ENCODE measurements at places on chromosomes 7 and 10.

DNA sequence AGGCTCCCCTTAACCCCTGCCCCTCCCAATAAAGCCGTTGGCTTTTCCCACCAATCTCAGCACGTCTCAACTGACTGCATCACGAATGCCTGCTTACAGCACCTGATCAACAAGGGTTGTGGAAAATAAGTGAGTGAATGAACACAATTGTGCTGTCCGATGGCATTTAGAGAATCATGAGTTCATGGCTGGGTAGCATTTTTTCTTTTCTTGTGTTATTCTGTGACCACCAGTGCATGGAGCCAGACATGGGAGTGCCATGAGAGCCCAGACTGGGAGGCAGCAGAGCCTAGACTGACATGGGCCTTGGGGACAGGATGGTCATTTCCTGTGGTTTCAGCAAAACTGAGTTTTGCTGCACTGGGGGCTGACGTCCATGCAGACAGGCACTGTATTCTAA lies 254.1 kb upstream of the IGFBP3 start:
- no peak for DNase-seq

GRCh38 chr10:99619090-99619800 lies 994 bp downstream of the SLC25A28 start:
- DNase-seq, result no peak

DNA sequence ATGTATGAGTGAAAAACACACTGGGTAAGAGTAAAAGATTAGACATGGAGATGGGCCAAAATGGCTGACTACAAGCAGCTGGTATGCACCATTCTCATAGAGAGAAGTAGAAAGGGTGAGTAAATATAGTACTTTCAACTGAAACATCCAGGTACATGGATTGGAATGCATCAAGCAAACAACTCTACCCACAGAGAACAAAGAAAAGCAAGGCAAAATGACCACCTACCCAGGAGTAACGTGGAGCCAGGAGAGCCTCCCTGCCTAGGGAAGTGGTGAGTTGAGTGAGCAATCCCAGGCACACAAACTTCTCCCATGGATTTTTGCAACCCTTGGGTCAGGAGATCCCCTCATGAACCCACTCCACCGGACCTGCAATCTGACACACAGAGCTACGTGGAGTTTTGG lies 212.8 kb downstream of the PTN start:
- DNase-seq, result no peak

GRCh38 chr7:155803418-155804376 lies 8.6 kb downstream of the SHH start:
- DNase-seq, result no peak

DNA sequence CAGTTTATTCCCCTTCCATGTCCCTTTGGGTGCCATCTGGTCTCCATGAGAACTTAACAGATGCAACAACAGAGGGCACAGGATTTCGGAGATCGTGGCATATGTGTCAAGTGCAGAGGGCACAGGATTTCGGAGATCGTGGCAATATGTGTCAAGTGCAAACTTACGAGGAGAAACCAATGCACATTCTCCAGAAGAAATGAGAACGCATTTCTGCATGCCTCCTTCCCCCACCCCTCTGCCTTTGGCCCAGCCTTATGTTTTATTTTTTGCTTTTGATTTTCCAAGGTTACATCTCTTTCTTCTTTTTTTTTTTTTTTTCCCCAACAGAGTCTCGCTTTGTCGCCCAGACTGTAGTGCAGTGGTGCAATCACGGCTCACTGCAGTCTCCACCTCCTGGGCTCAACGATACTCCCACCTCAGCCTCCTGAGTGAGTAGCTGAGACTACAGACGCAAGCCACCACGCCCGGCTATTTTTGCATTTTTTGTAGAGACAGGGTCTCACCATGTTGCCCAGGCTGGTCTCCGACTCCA lies 586 bp upstream of the ANKRD26 start:
- DNase-seq, result no peak

DNA sequence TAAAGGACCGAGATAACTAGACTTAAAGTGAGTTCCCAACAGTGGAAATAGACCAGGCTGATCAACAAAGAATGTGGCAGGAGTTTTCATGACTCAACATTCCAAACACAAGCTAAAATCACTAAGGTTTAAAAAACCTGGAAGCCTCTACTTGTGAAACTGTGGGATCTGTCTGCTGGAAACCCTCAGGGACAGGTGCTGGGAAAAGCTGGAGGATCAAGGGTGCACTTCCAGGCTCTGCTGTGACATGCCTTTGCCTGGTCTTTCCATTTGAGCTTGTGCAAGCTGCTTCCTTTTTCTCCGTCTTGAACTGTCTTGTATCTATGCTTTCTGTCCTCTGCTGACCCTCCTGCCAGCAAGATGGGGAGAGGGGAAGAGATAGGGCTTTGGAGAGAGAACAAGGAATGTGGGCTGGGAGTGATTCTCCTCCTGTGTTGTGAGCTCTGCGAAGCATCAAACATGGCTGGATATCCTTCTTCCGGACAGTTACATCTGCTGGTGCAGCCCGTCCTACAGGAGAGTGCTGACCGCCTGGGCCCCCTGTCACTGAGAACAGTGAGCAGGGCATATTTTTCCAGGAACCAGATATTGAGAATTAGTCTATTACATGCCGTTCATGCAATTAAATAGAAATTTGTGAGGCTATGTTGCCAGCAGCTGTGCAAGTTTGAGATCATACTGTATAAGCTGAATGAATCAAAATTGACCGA lies 25.5 kb downstream of the ARHGAP22 start:
- no peak for DNase-seq

- no peak for DNase-seq
These were observed 51.2 kb upstream of the SORCS1 start for GRCh38 chr10:107215681-107216080.

GRCh38 chr10:28839600-28840007 lies 162.3 kb downstream of the BAMBI start:
- no peak for DNase-seq

GRCh38 chr10:34163075-34163905 lies 651.8 kb downstream of the PARD3 start:
- DNase-seq, result no peak

- no peak for DNase-seq
These were observed 157.3 kb downstream of the CACNA2D1 start for GRCh38 chr7:82286096-82286797.

DNA sequence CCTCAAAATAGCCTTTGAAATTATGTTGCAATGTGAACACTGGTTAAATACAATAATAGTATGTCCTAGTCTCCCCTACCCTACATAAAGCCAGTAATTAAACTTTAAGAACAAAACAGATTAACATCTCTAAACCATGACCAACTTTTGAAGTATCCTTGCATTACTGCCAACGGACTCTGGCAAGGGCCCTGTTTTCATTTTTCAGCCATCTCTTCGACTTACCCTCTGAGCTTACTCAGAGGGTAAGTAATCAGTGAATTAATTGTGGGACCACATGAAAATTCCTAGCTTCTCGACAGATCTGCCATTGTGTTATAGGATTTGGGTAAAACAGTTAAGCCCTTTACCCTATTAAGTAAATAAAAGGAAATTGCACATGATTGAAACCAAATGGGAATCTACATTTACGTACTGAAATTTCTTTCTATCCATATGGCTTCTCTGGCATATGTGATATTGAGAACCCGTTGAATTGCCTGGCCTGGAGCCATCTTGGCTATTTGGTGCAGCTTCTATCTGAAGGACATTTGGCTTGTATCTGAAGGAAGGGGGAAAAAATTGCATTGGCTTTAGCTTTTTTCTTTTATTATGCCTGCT lies 39.6 kb downstream of the DYNC1I1 start:
- no peak for DNase-seq

GRCh38 chr7:22996470-22996869 lies 17.5 kb downstream of the HYCC1 start:
- no peak for DNase-seq

- DNase-seq, result no peak
These were observed 111.7 kb downstream of the GPR26 start for GRCh38 chr10:123777881-123778280.

GRCh38 chr10:114541081-114541796 lies 116.8 kb downstream of the ABLIM1 start:
- no peak for DNase-seq

- DNase-seq, result no peak
These were observed 1.8 kb downstream of the ZMYND11 start for GRCh38 chr10:137031-137430.

- DNase-seq, result no peak
These were observed 83.1 kb upstream of the MPP7 start for GRCh38 chr10:28385748-28386502.

DNA sequence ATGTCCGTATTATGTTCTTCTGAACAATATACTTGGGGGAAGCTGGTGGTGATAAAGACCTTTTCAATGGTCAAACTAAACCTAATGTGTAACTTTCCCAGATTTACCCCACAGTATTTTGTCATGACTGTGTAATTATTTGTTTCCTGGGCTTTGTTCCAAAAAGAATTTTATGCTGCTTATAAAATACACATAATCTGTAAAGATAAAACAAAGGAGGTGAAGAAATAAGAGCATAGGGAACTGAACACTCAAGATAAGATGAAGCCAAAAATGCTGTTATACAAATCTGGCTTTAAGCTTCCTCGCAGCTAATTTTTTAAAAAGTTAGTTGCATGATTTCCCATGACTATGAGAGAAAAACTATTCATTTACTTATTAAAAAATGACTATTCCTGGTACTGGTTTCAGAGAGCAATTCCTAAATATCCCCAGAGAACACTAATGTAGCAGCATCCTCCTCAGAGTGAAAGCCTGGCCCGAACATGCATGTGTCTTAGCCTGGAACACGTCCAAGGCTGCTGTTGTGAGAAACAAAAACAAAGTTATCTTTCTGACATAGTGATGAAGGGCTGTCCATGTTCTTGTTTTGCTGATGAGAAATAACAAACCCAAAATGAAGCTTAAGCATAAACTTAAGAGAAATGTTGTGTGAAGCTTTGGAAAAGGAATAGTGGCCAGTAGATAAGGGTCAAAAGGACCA lies 33.9 kb downstream of the MALSU1 start:
- peak; percentile 49 for DNase-seq

- peak; percentile 83 for DNase-seq
These were observed 37.6 kb downstream of the AKR1C4 start for GRCh38 chr10:5234106-5234860.
